Fibroblast of skin of right quadriceps (primary cell): ENCODE measurements at places on chromosomes 12 and 14.

DNA sequence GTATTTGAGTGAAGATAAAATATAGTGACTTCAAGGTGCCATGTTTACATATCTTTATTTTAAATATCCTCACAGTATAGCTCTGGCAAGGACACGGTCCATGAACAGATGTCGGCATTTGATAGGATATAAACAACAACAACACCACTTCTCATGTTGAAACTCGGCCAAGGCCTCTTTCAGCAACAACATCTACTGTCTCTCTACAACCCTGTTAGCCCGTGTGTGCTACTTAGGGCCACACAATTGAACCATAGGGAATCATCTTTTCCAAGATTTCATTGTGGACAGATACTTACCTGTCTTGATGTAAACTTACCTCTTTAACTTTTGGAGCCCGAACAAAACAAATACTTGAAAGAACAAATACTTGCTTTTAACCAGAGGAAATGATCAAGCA lies 168.7 kb upstream of the SSTR1 start:
- no peak for DNase-seq

DNA sequence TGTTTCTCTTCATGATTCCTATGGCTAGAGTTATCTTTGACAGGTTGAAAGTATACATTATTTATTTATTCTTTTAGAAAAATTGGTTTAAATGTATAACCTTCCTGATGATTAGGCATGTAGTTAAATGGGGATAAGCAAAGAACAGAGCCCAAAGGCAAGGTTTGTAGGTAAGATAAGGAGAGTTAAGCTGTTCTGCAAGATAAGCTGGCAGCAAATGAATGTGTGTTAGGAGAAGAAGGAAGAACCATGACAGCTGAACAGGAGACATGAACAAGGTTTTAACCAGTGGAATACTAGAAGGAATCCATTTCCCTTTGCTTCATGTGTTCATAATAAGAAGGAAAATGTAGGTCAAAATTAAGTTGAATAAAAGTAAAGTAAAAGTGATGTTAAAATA lies 1330.1 kb upstream of the USP15 start:
- no peak for DNase-seq

DNA sequence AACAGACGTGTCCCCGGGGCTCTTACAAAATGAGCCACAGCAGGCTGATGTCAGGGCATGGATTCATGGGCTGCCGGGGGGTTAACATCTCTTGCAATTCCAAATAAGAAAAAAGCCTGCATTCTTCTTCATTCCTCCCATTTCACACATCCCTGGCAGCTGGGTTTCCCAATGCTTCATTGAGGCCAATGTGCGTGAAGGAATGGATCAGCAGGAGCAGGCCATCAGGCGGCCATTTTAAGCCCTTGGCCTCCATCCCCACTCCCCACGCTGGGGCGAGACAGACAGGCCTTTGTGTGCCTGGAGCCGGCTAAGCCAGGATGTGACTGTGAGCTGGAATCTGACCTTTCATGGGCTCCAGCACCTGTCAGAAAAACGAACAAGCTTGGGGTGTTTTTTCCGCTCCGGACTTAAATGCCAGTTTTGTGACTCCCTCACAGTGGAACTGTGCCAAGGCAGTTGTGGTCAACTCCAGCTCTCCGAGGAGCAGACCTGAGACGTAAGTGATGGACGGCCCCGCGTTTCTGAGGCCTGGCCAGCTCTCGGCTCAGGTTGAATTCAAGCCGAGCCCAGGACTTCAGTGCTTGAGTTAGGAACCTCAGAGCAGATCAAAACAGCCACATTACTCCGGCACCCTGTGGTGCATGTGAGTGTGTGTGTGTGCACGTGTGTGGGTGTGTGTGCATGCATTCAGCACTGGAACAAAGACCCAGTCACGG lies 133.1 kb downstream of the TMEM30B start:
- DNase-seq, result peak; percentile 90

DNA sequence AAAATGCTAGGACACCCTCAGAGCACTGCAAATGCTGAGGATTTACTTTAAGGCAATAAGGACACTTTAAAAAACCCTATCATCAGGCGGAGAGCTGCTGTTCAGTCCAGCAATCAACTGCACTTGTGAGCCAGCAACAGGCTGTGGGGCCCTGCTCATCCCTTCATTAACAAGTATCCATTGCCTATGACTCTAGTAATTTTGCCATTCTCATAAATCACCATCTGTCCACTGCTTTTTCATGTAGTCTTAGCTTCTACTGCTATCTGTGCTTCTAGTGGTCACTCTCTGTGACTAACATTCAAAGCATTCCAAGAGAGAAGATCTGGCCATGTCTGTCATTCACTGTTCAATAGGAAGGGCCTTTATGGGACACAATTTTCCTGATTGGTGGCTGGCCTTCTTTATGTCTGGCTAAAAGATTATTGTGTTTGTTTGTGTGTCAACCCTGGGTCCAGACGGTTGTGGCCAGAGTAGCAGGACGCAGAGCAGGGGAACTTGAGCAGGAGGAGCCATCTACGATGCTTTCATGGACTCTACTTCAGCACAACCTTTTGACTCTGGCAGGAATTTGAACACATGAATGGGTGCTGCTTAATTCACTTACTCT lies 3.6 kb upstream of the KRAS start:
- DNase-seq, result peak; percentile 20

GRCh38 chr12:76636121-76636692 lies 76.6 kb upstream of the OSBPL8 start:
- peak; percentile 31 for DNase-seq

DNA sequence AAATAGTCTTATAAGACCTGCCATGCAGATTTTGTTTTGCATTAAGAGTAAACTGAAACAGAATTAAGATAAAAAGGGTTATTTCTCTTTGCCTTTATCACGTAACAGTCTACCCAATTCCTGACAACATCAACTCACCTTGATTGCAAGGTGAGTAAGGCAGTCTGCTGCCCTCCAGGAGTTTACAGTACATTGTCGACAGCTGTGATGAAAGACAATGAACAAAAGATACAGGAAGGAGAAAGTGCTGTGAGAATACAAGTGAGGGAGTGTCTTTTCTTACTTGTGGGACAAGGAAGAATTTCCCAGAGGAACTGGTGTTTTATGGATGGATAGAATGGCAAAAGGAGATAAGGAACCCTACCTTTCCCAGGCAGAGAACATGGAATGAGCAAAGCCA lies 101.0 kb downstream of the RTN1 start:
- DNase-seq, result no peak

- DNase-seq, result peak; percentile 75
Observed at GRCh38 chr12:92297932-92298696, 152.5 kb upstream of the BTG1 start.

GRCh38 chr12:82414044-82414443 lies 55.7 kb downstream of the METTL25 start:
- no peak for DNase-seq

DNA sequence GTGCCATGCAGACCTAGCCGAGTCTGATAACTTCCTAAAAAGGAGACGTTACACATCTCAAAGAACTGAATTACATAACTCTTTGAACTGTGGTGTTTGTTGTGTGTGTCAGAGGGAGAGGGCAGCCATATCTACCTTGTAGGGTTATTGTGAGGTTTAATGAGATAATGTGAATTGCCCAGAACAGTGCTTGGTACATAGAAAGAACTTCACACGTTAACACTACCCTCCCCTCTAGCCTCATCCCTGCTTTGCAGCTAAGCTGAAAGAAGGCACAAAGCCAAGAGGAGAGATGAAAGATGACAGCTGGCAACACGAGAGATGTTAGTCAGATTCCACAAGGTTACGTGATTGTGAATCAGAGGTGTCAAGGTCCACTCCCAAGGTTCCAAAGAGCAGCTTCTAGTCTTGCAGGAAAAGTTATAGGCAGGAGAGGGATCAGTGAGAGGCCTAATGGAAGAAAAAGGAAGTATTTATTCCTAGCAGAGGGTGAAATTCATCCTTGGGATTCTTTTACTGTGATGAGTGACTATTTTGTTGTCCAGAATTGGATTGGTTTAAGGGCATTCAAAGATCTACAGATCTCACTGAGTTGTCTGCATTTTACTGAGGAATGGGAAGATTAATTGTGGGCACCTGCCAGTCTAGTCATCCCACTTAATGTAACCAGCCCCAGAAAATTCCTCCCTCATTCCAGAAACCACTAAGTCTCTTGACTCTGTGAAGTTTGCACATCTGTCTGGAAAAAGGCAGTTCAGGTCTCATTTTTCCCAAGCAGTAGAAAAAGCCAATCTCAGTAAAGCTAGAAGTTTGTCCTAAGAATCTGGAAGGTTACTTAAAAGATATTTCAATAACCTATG lies 25.9 kb upstream of the WNK1 start:
- peak; percentile 25 for DNase-seq

- peak; percentile 66 for DNase-seq
Observed at GRCh38 chr12:26631846-26632245, 201.1 kb downstream of the ITPR2 start.

DNA sequence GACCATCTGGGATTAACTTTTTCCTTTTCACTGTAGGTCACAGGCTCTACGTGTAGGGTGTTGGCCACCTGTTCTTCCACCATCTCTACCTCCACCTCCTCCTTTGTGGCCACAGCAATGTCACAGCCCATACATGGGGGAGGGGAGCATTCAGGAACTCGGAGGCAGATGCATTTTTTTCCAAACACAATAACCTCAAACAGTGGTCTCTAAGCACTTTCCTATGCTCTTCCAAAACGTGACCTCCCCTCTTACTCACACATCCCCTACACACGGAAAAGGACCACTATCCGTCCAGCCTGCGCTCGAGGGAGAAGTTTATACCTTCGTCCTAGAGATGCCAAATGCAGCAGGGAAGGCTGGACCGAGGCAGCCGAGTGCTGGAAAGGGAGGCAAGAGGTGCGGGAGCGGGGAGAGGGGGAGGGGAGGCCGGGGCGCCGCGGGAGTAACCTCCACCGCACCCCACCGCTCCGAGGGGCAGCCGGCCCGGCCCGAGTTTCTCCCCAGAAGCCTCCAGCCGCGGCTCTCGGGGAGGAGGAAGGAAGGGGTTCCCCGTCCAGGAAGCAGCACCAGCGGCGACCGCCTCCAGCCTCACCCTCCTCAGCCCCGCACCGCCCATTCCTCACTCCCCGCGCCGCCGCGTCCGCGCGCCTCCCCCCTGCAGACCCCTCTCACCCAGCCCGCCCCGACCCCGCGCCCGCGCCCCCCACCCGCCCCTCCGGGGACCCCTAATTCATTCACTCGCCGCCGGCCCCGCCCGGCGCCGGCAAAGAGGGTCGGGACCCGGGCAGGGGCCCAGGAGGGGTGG lies 594 bp downstream of the KRAS start:
- peak; percentile 26 for DNase-seq

- peak; percentile 64 for DNase-seq
Observed at GRCh38 chr12:77049767-77050353, 15.5 kb downstream of the E2F7 start.

- peak; percentile 84 for DNase-seq
Observed at GRCh38 chr12:129753586-129753985, 150.2 kb downstream of the TMEM132D start.

GRCh38 chr14:101591121-101591520 lies 29.8 kb downstream of the DIO3 start:
- no peak for DNase-seq

DNA sequence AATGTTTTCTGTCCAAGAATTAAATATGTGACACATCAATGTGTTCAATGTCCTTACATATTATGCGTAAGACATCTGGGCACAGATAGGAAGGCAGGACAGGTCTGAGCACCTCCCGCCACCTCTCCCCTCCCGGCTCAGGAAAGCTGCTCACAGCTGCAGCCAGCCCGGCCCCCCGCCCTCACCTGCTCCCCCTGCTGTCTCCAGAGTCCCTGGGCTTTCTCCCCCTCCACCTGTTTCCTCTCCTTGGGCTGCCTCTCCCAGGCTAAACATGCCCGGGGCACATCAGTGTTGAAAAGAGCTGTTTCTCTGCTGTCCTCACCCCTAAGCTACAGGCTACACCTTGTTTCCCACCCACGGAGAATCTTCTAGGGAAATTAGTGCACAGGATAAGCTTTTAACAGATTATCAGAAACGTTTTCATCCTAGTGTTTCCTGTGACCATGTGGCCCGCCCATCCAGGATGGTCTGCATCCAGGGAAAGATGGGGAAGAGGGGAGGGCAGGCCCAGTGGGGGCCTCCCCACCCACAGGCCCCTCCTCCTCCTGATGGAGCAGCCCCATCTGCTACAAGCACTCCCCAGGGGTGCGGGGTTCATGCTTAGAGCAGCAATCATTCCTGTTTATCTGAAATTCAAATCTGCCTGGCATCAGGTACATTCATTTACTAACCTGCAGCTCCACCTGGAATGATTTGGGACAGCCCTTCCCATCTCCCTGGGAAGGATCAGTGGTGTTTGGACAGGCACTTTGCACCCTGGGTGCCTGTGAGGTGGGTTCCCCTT lies 273.8 kb upstream of the SFSWAP start:
- DNase-seq, result no peak

GRCh38 chr12:43407816-43408645 lies 144.0 kb downstream of the ADAMTS20 start:
- peak; percentile 67 for DNase-seq

DNA sequence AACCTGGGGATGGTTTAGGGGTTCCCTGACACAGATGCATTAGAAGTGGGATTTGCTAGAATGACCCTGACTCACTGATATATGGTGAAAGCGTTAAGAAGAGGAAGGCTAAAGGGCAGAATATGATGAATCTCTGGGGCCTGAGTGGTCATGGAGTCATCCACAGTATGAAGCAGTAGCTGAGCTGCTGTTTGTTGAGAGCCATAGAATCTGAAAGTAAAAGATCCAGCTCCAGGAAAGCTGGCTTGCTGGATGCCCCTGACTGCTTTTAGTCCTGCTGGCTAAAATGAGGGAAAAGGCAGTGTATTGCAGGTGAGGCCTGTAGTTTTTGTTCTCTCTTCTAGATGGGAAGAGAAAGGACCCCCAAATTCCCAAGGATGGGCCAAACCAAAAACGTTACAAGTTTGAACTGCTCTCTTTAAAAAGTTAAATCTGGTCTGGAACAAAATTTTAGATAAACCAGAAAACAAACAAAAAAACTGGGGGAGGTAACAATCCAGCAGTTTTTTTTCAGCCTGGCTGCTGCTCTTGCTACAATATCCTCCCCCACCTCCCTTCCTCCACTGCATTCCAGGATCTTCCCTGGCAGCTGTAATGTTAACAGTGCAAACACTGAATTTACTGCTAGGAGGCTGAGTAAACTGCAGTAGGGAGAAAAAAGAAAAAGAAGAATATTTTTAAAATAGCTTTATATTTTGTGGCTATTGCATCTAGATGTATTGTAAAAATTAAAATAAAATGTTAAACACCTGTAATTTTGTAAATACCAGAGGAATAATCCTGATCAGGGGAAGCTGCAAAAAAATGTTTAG lies 16.5 kb downstream of the SEL1L start:
- peak; percentile 51 for DNase-seq

GRCh38 chr12:42923583-42923982 lies 334.0 kb upstream of the PRICKLE1 start:
- no peak for DNase-seq

GRCh38 chr12:62129291-62129690 lies 130.9 kb upstream of the USP15 start:
- DNase-seq, result no peak

- no peak for DNase-seq
Observed at GRCh38 chr14:92651106-92651757, 97.2 kb downstream of the LGMN start.

GRCh38 chr14:59337141-59337611 lies 128.0 kb downstream of the GPR135 start:
- peak; percentile 82 for DNase-seq
